Hair follicle dermal papilla cell (primary cell): ENCODE measurements at places on chromosomes 5 and 9. TPM values are rescaled to one million over a fixed set of nuclear protein-coding genes. Genes with fewer than 3 reads are reported as not detected.

BTNL3 gene
- not detected in 2 replicates for total RNA-seq

PIP5K1B gene
- not detected in 2 replicates for total RNA-seq

CAMK4 gene
- total RNA-seq, result 3.7 and 4.0 TPM in 2 replicates

DMRT3 gene
- total RNA-seq, result not detected in 2 replicates

NEUROG1 gene
- total RNA-seq, result not detected in 2 replicates

CDC20B gene
- total RNA-seq, result under 0.01 TPM in 1 of 2 replicates, not detected in the other

MYO10 gene
- 32.1 and 46.1 TPM in 2 replicates for total RNA-seq

HNRNPA0 gene
- total RNA-seq, result 13.5 and 16.9 TPM in 2 replicates

FOXD4L3 gene
- 0.49 TPM in 1 of 2 replicates, not detected in the other for total RNA-seq

TRPM3 gene
- 14.9 and 22.0 TPM in 2 replicates for total RNA-seq

PRKAA1 gene
- 106 and 118 TPM in 2 replicates for total RNA-seq

FKBP15 gene
- total RNA-seq, result 28.2 and 30.5 TPM in 2 replicates

IFNA2 gene
- not detected in 2 replicates for total RNA-seq

SHOC1 gene
- under 0.01 TPM in 1 of 2 replicates, not detected in the other for total RNA-seq

PSD2 gene
- total RNA-seq, result 0.32 and 0.36 TPM in 2 replicates

TGFBI gene
- total RNA-seq, result 464 and 600 TPM in 2 replicates

LCNL1 gene
- 2.4 and 3.5 TPM in 2 replicates for total RNA-seq

FOXD4L4 gene
- under 0.01 TPM in 1 of 2 replicates, not detected in the other for total RNA-seq

ADRA1B gene
- 0.49 TPM in 2 replicates for total RNA-seq

CTSV gene
- 0.32 TPM in 1 of 2 replicates, not detected in the other for total RNA-seq

RGMB gene
- total RNA-seq, result 322 and 379 TPM in 2 replicates
